NCI-H2029 treated with DMSO at 0.1 percent for 48 hours (cell line): ENCODE measurements at places on chromosomes 2 and 18.

DNA sequence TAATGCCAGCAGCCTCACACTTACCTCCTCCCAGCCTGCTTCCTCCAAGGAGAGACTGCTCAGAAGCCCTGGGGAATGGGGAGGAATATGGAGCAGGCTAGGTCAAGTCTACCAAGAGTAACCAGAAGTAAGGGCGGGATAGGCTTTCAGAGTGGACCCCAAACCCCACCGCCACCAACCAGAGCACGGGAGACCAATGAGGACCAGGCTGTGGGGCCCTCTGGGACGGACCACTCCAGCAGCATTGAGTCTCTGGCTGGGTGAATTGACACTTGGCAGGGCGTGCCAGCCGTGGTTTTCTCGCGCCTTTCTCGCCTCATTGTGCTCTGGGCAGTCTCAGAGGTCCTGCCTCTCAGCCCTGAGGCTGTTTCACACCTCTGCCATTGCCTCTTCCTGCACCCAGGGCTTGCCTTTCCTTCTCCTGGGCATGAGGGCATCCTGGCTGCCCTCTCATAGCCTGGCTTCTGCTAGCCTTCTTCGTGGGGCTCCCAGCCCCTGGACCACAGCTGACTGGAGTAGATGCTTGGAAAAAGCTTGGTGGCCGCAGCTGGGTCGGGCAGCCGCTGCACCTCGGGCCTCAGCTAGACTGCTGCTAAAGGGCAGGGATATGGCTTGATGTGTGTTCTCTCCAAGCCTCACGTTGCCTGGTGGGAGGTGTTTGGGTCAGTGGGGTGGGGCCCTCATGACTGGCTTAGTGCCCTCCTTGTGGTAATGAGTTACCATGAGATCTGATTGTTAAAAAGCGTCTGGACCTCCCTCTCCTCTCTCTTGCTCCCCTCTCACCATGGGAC, 40.5 kb upstream of the HS6ST1 start:
- no peak for DNase-seq

DNA sequence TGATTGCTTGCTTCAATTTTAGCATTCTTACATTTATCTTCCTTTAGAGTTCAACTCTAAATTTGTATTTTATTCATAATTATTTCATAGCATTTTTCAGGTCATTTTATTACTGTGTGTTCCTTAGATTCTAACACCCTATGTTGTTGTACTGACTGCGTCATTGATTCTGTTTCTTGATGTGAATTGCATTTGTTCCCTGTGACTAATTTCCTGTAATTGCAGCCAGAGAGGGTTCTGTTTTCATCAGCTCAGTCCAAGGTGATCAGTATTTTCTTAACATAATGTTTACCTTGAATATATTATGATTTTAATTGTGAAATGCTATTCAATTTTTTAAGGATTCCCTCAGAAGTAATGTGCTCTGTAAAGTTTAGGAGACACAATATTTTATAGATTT, 970.2 kb upstream of the PIK3C3 start:
- DNase-seq: no peak

- DNase-seq: no peak
Measured at GRCh38 chr18:66280470-66280869, 323.4 kb downstream of the CDH19 start.

DNA sequence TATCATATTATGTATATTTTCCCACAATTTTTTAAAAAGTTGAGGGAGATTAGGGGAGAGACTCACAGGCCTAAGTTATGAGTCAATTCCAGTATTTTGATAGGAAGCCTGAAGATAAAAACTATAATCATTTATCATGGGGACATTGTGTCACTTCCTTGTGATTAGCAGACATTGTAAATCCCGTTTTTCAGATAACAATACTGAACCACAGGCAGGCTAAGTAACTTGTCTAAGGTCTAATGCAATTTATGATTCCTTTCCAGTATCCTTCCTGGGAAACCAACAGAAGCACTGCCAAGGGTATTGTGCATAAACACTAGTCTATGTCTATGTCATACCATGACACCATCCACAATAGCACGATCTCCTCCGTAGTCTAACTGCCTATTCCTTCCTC, 235.2 kb upstream of the PIK3C3 start:
- DNase-seq: no peak

DNA sequence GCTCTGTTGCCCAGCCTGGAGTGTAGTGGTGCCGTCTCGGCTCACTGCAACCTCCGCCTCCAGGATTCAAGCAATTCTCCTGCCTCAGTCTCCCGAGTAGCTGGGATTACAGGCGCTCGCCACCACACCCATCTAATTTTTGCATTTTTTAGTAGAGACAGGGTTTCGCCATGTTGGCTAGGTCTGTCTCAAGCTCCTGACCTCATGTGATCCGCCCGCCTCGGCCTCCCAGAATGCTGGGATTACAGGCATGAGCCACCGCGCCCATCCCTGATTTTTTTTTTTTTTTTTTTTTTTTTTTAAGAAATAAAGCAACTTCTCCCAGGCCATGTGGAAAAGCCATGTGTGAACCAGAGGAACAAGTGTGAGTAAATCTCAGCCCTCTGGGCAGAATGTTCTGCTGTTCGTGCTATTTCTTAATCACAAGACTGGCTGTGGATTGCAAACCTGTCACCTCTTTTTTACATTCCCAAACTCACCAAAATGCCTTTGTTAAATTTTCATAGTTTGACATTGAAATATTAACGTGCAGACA, 6.4 kb upstream of the SH3BP4 start:
- no peak for DNase-seq

GRCh38 chr2:238019962-238020361, 40.8 kb upstream of the SCLY start:
- DNase-seq: no peak

- DNase-seq: no peak
Measured at GRCh38 chr2:117972476-117973123, 41.3 kb downstream of the CCDC93 start.

- DNase-seq: no peak
Measured at GRCh38 chr2:16215902-16216557, 275.7 kb downstream of the MYCN start.

DNA sequence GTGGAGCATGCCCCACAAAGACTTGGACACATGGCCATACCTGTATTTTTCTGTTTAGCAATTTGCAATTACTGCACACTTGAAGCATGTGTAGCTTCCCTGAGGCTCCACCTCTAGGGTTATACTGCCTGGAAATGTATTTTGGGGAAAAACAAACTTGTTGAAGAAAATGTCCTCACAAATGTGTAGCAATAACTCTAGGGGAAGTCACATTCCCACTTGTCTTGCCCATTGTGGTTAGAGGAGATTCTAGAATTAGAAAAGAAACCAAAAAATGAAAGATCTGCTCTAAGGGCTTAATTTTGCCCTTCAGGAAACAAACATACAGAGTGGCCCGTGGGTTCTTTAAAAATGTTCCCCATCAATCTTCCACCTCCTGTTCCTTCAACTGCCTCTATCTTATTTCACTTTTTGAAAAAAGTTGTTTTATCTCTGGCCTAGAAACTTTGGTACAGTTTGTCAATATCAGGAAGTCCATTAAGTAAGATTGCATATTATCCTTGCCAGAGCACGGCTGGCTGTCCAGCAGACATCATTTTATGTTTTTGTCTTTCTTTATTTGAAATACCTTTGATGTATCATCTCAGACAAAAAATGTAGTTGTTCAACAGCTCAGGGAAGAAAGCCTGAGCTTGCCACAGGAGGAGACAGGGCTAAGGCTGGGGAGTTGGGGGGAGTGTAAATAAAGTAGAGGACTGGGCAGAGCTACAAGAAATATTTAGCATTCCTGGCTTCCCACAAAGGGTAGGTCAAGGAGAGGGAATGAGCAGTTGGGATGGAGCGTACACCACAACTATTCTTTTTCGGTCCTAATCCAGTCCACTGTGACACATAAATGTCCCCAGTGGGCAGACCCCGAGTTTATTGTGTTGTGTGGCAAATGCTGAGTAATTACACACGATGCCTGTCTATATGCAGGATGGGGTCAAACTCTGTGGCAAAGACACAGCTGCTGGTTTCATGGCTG, 96.8 kb upstream of the CDC42EP3 start:
- DNase-seq: no peak

DNA sequence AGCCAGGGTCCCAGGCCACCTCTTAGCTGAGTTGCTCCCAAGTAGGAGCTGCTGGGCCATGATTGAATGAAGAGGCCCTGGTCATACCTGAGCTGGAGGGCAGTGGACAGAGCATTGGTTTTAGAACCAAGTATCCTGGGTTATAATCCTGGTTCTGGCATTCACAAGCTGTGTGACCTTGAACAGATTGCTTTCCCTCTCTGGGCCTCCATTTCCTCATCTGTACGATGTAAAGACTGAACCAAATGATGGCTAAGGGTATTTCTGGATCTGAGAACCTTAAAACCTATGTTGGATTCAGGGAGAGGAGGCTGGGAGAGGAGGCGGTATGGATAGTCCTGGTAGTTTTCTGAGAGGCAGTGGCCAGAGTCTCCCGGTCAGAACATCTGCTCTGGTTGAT, 31.0 kb downstream of the KCNK3 start:
- no peak for DNase-seq

- DNase-seq: no peak
Measured at GRCh38 chr2:98546186-98546585, 62.1 kb downstream of the COA5 start.

DNA sequence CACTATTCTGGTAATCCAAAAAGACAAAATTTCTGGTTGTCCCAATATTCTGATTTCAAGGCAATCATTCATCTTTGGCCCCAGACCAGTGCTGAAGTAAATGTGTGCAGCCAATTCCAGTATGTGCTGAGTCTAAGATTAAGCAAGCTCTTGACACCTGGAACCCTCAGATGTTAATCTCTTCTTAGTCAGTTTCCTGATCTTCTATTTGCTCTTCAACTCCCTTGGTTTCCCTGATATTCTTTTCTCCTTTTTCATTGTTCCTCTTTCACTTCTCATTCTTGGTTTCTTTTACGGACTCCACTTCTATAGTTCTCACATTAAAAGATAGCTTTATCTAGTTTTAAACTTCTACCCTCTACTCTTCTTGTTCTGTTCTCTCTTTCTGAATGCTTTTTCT, 445.7 kb upstream of the FANCL start:
- DNase-seq: no peak

DNA sequence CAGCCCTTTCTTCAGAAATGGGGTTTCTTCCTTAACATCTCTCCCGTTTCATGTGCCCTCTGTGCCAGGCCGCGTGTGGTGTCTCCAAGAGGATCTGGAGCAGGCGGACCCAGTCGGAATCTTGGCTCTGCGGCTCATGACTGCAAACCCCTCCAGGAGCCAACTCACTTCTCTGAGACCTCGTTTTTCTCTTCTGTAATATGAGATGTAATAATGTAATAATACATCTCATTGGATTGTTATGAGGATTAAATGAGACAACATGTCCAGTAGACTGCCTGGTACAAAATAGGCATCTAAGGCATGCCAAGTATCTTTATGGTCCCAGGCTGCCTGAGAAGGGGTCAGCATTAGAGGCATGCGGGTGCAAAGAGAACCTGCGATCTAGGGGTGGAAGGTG, 221.3 kb upstream of the REV1 start:
- no peak for DNase-seq

DNA sequence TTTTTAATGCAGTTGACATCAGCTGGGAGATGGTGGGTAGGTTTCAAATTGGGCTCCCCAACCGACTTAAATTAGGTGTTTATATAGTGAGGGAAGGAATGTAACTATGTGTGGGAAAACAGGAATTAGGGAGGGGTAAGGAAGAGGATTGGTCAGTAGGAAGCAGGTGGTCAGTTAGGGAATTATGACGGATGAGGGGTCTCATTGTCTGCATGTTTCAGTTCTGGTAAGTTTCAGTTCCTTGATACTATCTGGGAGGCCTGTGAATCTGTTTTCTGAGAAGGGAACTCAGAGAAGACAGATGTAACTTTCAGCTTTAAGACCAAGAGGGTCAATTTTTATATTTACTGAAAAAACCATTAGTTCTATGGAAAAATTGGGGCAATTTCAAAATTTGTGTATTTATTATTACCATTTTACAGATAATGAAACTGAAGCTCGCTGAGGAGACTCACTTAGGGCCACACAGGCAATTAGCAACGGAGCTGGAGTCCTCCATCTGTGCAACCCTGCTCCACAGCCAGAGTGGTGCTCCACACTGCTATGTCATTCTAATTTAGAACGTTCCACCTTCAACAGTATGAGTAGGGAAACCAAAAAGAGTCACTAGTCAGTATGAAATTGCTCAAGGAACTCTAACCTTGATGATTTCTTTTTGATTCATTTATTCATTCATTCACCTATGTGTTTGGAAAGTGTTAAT, 36.0 kb upstream of the CCDC195 start:
- no peak for DNase-seq

GRCh38 chr2:220396287-220396686, 768.9 kb downstream of the SLC4A3 start:
- no peak for DNase-seq

- peak; percentile 42 for DNase-seq
Measured at GRCh38 chr18:45416168-45416567, 199.1 kb upstream of the SLC14A2 start.

- DNase-seq: no peak
Measured at GRCh38 chr2:185360776-185361175, 377.8 kb upstream of the FSIP2 start.

GRCh38 chr18:58177896-58178470, 134.0 kb downstream of the NEDD4L start:
- no peak for DNase-seq
